ENCODE measurements at places on chromosomes 7 and 10.

- DNase-seq: no peak
Observed at GRCh38 chr7:34165927-34166550, 260.7 kb downstream of the BMPER start.

- DNase-seq: peak; percentile 7
Observed at GRCh38 chr10:1380088-1380671, 324.0 kb downstream of the WDR37 start.

- peak; percentile 78 for DNase-seq
Observed at GRCh38 chr7:142800699-142801260, 30.0 kb downstream of the PRSS2 start.

DNA sequence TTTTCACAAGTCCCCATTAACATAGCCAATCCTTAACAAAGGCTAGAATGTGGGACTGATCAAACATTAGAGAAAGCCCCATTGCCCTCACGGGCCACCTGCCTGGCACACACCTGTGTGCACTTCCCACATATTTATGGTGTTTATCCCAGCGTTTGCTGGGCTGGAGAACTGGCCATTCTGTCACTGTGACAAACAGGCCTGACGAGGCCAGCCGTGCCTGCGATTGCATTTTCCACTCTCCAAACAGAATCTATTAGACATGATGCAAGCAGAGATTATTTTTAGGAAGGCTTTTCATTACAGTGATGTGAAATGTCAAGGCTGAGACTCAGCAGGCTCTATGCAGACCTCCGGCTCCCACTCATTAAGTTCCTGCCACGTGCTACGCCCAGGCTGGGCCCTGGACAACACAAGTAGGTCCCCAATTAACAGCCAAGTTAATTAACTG lies 20.4 kb downstream of the PTPRN2 start:
- DNase-seq: no peak

DNA sequence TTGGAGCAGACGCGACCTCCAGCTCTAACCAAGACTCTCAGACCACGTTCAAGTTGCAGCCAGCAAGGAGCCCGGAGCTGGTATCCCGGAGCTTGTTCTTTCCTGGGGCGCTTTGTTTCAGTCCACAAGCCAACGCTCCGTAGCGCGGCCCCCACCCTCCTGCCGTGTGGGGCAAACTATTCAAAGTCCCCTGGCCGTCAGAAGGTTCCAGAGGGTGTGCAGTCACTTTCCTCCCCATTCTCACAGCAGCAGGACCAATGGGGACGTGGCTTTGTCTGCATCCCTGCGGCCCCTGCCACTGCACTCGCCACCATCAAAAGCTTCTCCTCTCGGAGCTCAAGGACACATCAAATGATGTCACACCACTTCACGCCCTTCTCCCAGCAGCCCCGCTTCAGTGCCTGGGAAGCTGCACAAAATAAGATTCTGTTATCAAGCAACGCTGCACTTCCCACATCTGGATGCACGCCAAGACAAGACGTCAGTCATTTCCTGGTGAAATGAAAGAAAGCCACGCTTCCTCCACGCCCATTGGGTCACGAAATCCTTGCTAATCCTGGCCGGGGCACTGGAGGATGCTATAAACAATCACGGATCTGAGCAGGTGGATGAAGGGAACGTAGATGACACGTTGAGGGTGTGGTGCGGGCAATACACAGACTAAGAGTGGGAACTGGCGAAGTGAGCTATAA lies 348.2 kb downstream of the PTPRN2 start:
- no peak for DNase-seq

DNA sequence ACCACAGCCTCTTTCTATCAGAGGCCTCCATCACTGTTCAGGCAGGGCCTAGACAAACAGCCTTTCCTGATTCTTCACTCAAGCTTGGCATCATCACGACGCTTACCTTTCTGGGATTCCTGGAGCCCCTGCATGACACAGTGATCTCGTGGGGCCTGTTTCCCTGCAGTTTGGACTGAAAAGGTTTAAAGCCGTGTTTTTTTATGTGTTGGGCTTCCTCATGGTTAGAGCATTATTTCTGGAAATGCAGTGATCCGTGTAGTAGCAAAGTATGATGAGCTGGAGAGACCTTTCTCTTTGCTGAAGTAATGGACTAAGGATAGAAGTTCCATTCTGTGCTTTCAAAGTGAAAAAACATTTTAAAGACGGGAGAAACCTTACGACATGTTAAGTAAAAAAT lies 169.1 kb downstream of the BMPER start:
- DNase-seq: no peak

DNA sequence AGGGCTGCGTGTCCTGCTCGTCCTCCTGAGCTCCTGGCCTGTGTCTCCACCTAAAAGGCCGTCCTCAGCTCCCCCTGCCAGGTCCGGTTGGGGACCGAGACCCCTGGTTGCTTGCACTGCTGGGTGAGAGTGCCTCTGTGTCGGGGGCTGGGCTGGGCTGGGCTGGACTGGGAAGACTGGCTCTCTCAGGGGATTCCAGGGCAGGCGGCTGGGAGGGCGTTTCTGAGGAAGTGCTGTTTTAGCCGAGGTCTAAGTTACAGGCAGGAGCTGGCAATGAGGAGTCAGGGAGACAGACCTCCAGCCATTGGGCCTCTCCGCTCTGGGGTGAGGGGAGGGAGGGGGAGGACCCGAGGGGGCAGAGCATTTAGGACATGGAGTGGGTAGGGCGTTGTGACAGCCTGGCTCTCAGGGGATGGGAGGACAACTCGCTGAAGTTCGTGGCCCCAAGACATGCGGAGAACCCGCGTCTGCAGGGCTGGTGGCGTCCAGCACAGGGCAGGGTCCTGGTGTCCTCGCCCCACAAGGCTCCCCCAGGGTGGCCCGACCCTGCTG lies 20.9 kb downstream of the FOXK1 start:
- no peak for DNase-seq

- DNase-seq: no peak
Observed at GRCh38 chr10:13352519-13352918, 4.4 kb upstream of the SEPHS1 start.

GRCh38 chr10:73765066-73765465 lies 16.8 kb upstream of the CHCHD1 start:
- DNase-seq: no peak

GRCh38 chr7:8035192-8035591 lies 66.6 kb downstream of the GLCCI1 start:
- DNase-seq: no peak

- DNase-seq: no peak
Observed at GRCh38 chr10:82089327-82089726, 214.3 kb downstream of the NRG3 start.

GRCh38 chr10:60958892-60959601 lies 15.1 kb upstream of the RHOBTB1 start:
- no peak for DNase-seq

- DNase-seq: no peak
Observed at GRCh38 chr10:19659920-19660655, 156.1 kb upstream of the PLXDC2 start.

DNA sequence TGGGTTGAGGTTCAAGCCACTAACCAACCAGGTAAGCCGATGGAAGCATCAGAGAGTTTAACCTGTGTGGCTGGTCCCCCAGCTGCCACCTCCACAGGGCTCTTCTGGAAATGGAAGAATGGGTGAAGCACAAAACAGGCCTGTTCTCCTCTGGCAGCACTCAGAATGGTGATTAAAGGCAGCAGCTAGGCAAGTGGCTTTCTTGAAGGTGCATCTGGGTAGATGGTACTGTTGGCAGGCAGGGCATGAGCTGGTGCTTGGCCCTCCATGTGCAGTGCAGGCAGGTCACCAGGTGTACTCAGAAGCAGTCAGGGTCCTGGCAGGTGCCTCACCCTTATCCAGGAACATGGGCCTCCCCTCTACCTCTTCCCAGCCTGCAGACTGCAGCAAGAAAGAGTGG lies 11.5 kb downstream of the AKR1E2 start:
- DNase-seq: no peak

DNA sequence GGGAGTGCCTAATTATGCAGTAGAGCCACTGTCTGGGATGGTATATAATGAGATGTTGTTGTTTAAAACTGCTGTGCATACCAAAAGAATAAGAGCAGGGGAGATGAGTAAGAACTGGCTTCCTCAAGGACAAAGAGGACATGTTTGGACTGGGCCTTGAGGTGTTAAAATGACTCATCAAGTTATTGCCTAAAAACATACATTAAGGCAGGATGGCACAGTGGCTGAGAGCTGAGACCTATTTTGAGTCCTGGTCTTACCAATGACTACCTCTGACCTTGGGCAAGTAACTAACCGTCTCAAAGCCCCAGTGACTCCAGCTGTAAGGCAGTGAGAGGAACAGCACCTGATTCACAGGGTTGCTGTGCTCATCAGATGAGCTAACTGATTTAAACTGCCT lies 71.1 kb downstream of the CFAP58 start:
- no peak for DNase-seq

DNA sequence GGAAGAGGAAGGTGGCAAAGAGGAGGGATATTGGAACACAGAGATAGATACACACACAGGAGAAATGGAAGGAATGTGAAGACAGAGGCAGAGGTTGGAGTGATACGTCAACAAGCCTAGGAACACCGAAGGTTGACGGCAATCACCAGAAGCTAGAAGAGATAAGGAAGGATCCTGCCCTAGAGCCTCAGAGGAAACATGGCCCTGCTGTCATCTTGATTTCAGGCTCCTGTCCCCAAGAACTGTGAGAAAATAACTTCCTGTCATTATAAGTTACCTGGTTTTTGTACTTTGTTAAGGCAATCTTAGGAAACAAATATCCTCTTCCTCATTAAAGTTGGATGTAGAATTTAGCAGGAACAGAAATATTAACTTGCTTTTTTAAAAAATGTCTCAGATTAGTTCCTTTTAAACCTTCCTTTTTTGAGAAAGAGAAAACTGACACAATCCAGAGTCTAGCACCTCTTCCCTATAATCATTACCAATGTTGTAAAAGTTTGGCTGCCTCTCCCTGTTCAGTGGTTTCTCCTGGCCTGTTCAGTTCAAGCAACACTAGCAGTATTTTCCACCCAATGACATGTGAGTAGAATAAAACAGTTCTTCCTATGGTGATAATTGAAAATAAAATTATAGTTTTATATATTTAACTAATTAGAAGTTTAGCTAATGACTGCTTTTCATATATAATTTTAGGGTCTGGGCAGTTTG lies 28.8 kb upstream of the GNAI1 start:
- no peak for DNase-seq

DNA sequence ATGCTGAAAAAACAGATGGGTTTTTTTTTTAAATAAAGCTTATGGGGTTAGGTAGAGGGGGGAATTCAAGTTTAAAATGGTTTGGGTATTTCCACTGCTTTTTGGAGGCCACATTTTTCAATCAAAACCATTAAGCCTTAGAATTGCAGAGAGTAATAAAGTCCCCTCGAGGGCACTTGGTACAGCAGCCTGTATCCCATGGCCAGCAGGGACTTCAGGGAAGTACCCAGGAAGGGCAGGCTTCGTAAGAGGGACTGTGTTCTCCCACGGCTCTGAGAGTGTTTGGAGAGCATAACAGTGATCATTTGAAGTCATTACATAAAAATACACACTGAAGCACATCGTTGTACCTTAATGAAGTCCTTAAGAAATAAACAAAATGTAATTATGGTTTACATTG lies 432.7 kb downstream of the DPP6 start:
- DNase-seq: no peak

DNA sequence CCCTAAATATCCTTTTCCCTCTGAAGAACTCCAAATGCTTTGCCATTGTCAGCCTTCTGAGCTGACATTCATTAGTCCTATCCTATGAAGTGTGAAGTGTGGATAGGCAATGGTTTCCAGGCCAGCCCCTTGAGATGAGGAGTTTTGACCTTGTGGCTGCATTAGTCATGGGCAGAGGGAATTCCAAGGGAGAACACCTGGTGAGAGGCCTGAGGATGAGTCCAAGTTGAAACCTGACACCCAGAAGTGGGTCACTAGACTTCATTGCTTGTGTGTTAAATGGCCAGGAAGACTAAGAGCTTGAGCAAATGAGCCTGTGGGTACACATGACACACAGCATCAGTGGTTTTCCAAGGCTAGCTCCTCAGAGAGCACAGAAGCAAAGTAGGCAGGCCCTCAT lies 260.8 kb downstream of the SKAP2 start:
- no peak for DNase-seq

GRCh38 chr10:113113918-113114317 lies 163.9 kb downstream of the TCF7L2 start:
- DNase-seq: no peak

GRCh38 chr10:71246591-71247413 lies 34.4 kb downstream of the UNC5B start:
- no peak for DNase-seq

DNA sequence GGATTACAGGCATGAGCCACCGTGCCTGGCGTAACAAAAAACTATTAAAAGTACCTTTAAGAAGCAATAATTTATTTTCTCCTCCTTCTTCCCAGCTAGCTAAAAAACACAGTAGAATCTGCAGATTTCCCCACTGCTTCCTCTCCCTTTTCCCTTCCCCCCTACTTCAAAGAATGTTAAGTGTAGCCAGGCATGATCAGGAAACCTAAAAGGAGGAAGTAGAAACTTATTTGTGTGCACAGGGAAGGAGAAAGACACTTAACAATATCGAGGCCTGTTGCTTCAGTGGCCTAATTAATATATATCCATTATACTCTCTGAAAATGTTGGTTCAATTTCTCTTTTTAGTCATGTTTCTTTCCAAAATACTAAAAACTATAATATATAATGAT lies 127.7 kb downstream of the NRBF2 start:
- no peak for DNase-seq

GRCh38 chr7:81949306-81949705 lies 179.5 kb upstream of the HGF start:
- no peak for DNase-seq

GRCh38 chr7:157575777-157576176 lies 239.0 kb downstream of the DNAJB6 start:
- DNase-seq: no peak

DNA sequence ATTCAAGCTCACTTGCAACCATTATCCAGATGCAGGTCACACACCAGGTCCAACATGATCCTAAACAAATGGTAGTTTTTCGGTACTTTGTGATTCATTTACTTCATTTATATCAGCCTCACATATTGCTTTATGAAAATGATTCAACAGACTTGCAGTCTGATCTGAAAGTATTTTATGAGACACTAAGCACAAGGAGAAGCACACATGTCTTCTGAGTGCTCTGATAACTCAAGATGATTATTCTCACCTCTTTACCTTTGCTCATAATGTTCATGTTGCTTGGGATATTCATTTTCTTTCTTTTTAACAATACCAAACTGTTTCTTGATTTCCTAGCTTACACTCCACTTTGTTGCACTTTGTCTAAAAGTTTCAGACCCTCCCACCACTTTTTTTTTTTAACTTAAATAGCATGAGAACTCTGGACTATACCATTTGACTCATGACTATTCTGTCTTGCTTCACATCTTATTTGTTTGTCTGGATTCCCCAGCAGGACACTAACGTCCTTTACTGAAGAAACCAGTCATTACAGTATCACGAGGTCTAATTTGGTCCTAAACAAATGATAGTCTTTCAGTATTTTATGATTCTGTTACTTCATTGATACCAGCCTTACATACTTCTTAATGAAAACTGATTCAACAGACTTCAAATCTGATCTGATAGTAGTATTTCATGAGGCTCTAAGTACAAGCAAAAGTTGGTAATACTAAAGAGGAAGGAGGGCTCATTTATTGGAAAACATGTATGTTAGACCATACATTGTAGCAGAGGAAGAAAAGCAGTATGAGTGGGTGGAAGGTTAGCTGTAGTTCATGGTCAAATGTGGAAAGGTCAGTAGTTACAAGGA lies 171.8 kb upstream of the AHR start:
- DNase-seq: no peak

GRCh38 chr7:157513162-157513621 lies 176.4 kb downstream of the DNAJB6 start:
- DNase-seq: peak; percentile 41

- DNase-seq: no peak
Observed at GRCh38 chr10:19168584-19168983, 120.0 kb downstream of the MALRD1 start.

GRCh38 chr7:128849804-128850490 lies 12.7 kb upstream of the ATP6V1F start:
- DNase-seq: no peak
